Right hindlimb (tissue), 1 donor: ENCODE measurements at places on chromosomes 7 and 10.

DNA sequence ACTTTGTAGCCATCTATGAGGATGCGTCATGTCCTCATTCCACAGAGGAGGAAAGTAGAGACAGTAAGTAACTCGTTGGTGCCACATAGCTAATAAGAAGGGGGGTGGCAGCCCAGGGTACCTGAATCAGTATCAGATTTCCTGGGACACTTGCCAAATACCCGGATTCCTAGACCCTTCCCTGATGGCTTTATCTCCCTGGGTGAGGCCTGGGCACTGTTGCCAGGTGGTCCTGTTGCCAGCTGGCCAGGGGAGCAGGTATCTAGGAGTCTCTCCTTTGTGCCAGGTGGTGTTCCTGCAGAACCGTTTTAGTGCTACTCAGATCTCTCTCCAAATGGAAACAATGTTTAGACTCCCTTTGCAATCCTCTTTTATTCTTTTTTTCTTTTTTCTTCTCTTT lies 12.7 kb downstream of the SLC29A3 start:
- no peak for DNase-seq

- DNase-seq, result no peak
These were observed 283.8 kb upstream of the PLXDC2 start for GRCh38 chr10:19532411-19532810.

DNA sequence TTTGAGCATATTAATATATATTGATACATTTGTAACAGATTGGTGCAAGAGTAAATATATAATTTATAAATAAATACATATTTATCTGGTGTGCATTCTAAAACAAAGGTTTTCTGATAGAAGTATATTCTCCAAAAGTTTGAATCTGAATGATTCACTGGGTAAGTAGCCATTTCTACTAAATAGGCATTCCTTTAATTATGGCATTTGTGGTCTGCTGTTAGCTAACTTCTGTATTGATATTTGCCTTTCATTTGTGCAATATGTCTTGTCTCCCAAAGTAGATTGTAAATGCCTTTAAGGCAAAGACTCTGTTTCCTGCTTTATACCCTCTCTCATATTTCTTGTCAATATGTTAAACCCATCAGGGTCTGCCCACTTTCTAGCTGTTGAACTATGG lies 11.1 kb upstream of the ARID5B start:
- no peak for DNase-seq

DNA sequence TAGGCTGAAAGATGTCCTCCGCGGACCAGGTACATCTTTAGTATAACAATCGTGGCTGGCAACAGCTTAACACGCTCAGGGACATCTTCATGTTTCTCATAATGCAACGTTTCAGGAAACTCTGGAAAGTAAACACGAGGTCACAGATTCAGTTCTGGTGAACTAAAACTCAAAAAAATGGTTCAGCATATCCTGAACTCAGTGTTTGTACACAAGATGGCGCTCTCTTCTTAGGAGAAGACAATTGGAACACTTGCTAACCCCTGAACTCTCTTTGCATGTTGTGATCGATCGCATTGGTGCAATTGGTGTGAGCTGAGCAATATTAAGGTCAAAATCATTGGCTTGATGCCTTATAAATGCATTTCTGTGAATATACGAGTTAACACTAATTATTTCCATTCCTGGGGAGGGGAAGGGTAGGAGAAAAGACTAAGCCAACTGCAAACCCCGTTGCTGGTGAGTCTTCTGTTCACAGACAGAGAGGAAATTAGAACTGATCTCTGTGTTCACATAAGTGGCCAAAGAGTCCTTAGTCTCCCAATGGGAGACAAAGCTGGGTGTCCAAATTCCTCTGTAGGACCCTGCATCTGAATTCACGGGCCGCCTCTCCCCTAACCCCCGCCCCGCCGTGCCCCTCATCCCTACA lies 52.6 kb upstream of the FAM180A start:
- no peak for DNase-seq

DNA sequence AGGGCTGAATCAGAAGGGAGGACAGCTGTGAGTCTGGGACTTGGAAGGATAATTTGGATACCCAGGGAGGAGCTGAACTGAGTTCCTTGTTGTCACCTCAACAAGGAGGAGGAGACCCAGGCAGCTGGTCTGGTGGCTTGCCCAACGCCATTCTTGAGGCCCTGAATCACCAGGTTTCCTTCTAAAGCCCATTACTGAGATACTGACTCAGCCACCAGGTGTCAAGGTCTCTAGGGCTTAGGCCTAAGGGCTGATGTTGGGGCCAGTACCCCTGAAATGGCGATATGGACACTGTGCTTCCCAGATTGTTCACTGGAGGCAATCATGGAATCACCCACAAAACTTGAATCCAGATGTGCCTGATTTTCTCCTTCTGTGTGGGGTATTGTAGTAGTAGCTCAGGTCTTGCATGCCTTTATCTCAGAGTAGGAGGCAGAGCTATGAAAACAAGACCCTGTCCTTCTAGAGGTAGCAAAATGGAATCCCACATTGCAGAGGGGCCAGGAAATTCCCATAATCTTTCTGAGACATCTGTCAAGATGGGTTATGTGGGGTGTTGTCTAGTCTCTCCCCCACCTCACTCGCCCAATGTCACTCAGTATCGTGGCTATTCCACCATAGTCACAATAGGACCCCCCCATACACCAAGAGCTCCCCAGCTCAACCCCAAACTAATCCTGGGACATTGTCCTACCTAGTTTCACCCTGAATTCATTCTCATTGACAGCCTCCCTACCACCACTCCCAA lies 1.8 kb upstream of the ATG9B start:
- DNase-seq, result no peak

- no peak for DNase-seq
These were observed 428.5 kb downstream of the RPS24 start for GRCh38 chr10:78462176-78462575.

- DNase-seq, result no peak
These were observed 36.8 kb downstream of the ST7 start for GRCh38 chr7:116990056-116990455.

GRCh38 chr10:83333566-83333965 lies 805.7 kb upstream of the GHITM start:
- DNase-seq, result no peak

- no peak for DNase-seq
These were observed 57.6 kb downstream of the ZNF727 start for GRCh38 chr7:64102656-64103400.

DNA sequence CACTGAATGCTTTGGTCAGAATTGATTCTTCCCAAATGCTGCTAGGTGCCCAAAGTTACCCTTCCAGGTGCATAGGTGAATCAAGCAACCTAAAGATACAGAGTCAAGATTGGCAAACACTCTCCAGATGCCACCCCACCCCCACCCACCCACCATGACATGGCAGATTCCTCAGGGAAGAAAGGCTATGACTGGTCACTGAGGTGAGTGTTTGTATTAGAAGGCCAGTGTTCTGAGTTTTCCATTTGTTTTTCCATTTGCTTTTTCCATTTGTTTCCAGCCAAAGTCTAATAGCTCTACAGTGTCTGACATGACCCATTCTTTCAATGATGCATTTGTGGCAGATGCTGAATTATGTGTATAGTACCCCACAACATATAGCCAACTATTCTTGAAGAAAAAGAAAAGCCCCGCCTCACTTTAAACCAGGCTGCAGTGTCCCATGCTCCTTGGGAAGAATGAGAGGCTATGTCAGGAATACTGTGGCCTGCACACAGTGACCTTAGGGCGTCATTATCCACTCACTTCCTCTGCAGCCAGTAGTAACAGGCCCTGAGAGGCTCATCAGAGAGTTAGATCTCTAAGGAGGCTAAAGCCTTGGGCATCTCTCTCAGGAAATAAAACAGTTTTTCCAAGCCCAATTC lies 16.1 kb upstream of the HIBADH start:
- no peak for DNase-seq

DNA sequence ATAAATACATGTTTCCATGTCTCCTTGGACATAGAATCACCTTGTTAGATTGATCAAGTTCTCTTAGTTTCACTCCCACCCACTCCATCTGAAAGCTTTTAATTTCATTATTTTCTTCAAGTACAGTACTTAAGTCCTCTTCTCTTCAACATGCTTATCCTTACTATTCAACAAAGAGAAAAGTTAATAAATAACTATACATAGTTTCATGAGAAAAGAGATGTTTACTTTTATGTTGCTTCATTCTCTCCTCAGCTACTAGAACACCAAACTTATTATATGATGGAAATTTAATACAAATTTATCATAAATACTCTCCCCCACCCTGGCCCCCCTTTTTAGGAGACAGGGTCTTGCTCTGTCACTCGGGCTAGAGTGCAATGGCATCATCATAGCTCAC lies 33.5 kb downstream of the ASZ1 start:
- DNase-seq, result no peak

GRCh38 chr10:29276251-29276850 lies 12.5 kb upstream of the LYZL1 start:
- DNase-seq, result no peak

- DNase-seq, result no peak
These were observed 495.1 kb downstream of the RPS24 start for GRCh38 chr10:78528749-78529204.

GRCh38 chr7:37686556-37687345 lies 3.2 kb downstream of the GPR141 start:
- DNase-seq, result no peak

GRCh38 chr7:138838166-138838565 lies 40.2 kb upstream of the ATP6V0A4 start:
- DNase-seq, result peak; percentile 24

- no peak for DNase-seq
These were observed 77.8 kb downstream of the JAZF1 start for GRCh38 chr7:28102797-28103196.

- DNase-seq, result no peak
These were observed 1050.6 kb downstream of the NRG3 start for GRCh38 chr10:82925547-82925946.

GRCh38 chr10:89814278-89814677 lies 112.9 kb downstream of the KIF20B start:
- DNase-seq, result no peak

GRCh38 chr7:28570970-28571288 lies 158.6 kb downstream of the CREB5 start:
- no peak for DNase-seq

DNA sequence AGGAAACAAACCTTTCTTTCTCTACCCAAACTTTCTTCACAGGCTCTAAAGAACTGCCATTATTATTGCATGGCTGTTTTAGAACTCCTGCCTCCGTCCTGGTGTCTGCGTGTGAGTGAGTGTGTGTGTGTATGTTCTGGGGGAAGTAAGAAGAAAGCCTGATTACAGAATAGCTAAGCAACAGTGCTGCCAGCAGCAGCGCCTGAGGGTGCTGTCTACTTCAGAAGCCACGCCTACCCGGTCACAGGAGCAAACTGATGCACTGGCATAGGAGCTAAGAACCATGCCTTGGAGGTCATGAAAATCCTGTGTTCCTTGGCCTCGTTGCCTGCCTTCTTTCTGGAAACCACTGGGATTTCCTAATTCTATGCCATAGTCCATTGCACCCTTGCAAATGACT lies 25.2 kb downstream of the LIPK start:
- no peak for DNase-seq

- no peak for DNase-seq
These were observed 72.1 kb downstream of the PRSS58 start for GRCh38 chr7:142185801-142186200.

DNA sequence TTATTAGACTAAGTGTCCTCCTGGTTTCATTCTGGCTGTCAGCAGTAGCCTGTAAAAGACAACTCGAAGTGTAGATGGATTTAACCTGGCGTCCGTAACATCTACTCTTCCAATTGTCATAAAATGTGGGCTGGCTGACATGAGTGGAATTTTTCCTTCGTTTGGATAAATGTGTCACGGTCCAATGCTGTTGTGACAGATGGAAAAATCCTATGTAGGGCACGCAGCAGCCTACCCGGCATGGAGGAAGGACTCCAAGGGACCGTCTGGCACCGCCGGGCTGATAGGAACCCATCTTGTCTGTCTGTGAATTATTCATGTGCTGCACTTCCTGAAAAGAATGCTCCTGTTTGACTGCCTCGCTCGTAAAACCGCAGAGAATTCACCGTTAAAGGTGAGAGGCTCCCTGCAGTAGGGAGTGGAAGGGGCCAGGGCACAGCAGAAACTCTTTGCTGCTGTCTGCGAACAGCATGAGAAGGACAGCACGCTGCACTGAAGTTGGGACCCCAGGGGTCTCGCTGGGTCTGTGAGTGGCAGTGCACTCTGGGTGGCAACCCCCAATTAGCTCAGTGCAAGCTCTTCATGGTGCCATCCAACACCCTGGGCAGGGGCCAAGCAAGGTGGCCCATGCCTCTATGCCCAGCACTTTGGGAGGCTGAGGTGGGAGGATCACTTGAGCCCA lies 1.6 kb upstream of the ORAI2 start:
- DNase-seq, result no peak

DNA sequence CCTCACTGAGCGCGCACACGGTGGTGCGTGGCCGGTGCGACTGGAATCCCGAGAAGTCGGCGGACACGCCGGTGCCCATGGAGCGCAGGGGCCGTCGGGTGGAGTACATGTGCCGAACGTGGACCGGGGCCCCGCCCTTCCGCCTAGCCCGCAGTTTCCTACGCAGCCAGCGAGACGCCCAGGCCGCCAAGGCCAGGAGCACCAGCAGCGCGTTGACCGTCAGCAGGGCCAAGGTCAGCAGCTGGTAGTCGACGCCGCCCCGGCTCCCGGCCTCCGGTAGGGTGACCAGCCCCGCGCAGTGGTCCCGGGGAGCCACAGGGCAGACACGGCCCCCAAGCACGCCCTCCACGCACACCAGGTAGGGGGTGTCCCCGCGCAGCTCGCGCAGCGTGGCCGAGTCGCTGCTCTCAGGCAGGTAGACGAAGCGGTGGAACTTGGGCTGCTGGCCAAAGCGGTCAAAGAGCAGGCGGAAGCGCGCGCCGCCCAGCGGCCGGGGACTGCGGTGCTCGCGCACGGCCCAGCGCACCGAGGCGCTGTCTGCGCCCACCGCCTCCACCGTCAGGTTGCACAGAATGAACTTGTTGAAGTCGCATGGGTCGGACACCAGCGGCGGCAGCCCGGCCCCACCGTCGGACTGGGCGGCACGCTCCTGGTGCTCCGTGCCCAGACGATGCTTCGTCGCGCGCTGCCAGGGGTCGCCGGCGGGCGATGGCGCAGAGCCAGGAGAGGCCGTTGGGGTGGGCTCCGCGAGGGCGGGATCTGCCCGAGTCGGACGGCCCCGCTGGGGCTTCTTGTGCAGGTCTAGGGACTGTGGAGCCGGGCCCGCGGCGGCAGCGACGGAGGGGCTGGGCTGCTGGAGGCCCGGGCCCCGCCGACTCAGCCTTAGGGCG lies 2.2 kb downstream of the TRIL start:
- peak; percentile 86 for DNase-seq

- no peak for DNase-seq
These were observed 13.8 kb upstream of the CLIP2 start for GRCh38 chr7:74275401-74275881.

GRCh38 chr10:1646332-1646731 lies 91.0 kb downstream of the ADARB2 start:
- DNase-seq, result no peak

GRCh38 chr10:123995461-123996131 lies 97.8 kb downstream of the CHST15 start:
- DNase-seq, result peak; percentile 71

GRCh38 chr10:119333146-119333792 lies 125.9 kb downstream of the GRK5 start:
- DNase-seq, result no peak

DNA sequence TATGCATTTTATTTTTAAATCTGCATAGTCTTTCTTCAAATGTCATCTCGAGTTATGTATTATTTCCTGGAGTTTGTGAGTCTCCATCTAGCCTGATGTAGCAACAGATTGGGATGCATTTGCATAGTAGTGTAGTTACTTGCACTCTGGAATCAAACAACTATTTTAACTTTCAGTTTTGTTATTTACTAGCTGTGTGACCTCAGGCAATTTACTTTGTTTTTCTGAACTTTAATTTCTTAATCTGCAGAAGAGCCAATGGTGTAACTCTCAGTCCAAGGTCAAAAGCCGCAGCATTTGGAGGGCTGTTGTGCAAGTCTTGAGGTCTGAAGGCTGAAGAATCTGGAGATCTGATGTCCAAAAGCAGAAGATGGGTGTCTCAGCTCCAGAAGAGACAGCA lies 175.8 kb upstream of the SORCS1 start:
- DNase-seq, result no peak
